ENCODE measurements at places on chromosomes 11 and 22. TPM values are rescaled to one million over a fixed set of nuclear protein-coding genes. Genes with fewer than 3 reads are reported as not detected.

DNA sequence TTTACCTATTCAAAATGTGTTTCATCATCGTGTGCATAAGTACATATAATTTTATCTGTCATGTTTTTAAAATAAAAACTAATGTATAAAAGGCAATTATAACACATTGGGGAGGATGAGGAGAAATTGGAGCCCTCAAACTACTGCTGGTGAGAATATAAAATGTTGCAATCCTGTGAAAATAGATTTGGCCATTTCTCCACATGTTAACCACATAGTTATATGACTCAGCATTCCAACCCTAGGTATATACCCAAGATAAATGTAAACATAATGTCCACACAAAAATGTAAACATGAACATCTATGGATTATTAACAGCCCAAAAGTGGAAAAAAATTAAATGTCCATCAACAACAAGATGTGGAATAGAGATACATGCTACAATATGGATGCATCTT, 928.0 kb upstream of the FAT3 start:
- H3K27ac ChIP-seq: no peak overlapping the region
- no peaks in the 10 kb centered on the region for H3K4me1 ChIP-seq
- H3K4me3 ChIP-seq: no peak overlapping the region
- DNase-seq: no peak

DNA sequence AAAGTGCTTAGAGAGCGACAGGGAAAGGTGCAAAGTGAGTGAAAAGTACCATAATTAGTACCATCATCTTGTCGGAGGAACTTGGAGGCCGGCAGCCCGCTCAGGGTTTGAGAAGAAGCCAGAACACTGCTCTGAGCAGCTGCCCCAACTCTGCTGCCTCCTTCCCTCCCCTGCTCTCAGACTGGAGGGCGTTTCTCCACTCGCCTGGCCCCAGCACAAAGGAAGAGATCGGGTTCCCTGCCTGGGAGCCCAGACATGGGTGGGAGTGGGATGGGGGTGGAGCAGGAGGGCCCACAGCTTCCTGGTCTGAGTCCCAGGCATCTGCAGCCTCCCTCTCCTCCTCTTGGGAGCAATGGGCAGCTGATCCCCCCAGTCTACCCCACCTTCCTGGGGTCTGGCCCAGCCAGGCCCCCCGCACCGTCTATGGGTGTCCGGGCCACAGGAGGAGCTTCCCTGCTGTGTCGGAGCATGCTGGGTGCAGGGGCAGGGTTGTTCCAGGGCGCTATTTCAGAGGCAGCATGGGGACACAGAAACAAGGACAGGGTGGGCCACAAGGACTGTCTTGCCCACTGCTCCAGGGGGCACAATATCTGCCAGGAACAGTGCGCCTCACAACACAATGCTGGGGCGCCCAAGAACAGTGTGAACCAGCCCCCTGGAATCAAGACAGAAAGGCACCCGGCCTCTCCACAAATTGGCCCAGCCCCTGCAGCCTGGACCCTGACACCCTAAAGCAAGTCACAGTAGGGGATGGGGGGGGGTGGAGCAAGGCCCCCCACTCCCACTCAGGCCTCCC, 4.8 kb downstream of the LIF start:
- DNase-seq: no peak
- no peak overlapping the region for H3K27ac ChIP-seq
- no peak overlapping the region for H3K4me3 ChIP-seq
- no peaks in the 10 kb centered on the region for H3K4me1 ChIP-seq

KCNQ1 gene
- 2.3 TPM for total RNA-seq

GUCY1A2 gene
- total RNA-seq: 5.6 TPM

All from ascending aorta (tissue), 2 donors.